ENCODE measurements at places on chromosomes 16 and 17. TPM values are rescaled to one million over a fixed set of nuclear protein-coding genes. Genes with fewer than 3 reads are reported as not detected.

DNA sequence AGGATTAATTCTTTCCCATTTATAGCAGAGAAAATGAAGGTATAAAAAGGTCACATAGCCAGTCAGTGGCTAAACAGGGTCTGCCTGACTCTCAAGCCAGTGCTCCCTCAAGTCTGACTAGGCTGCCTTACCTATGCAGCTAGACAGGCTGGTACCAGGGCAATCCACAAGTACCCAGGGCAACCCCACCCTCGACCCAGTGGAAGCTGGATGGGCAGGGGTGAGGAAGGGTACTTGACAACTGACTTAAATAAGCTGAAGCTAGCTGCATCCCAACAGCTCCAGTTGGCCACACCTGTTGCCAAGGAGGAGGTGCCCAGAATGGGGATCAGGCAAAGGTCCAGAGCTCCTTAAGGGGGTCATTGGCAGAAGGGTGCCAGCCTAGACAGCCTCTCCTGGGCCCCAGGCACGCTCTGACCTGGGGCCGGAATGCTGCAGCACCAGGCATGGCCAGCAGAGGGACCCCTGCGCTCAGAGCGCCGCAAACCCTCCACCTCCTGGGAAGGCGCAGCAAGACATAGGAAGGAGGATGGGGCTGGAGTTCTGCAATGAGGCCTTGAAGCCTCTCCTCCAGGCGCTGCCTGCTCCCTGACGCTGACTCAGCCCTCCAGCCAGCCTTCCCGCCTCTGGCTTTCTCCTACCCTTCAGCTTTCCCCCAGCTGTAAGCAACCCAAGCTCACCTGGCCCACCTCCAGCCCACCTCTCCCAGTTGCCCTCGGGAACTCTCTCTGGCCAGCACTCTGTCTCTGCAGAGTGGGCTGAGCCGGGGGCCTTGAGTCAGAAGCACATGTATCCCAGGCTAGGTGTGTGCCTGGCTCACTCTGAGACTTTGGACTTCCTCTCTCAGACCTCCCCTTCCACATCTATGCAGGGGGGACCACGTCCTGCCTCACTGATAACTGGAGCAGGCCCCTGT, 28.8 kb downstream of the MPP2 start:
- H3K27me3 ChIP-seq, result no peaks in the 10 kb centered on the region
- H3K36me3 ChIP-seq, result no peaks in the 10 kb centered on the region

Gene SP2
- 13.5 TPM for total RNA-seq

Gene ZNF232
- 5.3 TPM for total RNA-seq

DNA sequence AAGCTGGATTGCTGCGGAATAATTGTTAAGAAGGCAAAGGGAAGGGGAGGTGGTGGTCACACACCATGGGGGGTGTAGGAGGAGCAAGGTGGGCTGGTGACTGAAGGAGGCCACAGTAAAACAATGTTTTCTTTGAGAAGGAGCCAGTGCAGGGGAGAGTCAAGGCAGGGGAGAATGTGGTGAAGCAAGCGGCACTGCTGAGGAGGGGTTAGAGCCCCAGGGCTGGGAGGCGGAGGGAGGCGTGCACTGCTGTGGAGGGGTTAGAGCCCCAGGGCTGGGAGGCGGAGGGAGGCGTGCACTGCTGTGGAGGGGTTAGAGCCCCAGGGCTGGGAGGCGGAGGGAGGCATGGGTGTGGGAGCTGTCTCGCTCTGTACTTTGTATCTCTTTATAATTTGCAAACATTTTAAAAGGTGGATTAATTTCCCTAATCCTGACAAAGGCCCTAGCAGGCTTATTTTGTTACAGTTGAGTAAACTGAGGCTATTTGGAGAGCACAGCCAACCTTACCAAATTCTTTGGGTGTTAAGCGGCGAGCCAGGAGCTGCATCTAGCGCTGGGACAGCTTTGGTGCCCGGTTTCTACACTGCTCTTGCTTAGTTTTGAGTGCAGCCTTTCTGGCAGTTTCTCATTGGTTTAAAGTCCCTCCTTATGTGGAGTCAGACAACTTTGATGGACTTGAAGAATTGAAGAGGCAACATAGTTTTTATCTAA, 20.9 kb downstream of the RPTOR start:
- no peaks in the 10 kb centered on the region for H3K27me3 ChIP-seq
- DNase-seq, result no peak
- H3K27ac ChIP-seq, result no peak overlapping the region
- no peak overlapping the region for H3K4me3 ChIP-seq
- no peaks in the 10 kb centered on the region for H3K36me3 ChIP-seq

Gene TPPP3
- 26.4 TPM for total RNA-seq

DNA sequence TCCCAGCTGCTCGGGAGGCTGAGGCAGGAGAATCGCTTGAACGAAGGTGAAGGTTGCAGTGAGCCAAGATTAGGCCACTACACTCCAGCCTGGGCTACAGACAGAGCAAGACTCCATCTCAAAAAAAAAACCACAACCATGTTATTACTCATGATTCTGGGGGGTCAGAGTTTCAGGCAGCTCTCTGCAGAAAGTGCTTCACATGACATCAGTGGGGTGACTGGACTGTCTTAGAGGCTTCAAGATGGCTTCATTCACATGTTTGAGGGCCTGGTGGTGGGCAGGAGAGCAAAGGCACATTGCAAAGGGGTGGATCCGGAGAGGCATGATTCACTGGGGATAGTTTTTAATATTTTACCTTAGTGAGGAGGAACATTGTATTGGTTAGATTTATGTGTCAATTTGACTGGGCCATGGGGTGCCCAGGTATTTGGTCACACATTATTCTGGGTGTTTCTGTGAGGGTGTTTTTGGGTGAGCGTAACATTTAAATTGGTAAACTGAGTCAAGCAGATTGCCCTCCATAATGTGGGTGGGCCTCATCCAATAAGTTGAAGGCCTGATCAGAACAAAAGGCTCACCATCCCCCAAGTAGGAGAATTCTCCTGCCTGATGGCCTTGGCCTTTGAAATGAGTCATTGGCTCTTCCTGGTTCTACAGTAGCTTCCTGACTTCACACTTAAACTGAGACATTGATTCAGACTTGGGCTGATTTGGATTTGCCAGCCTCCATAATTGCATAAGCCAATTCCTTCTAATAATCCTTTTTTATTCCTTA, 109.8 kb downstream of the GOSR1 start:
- H3K27me3 ChIP-seq, result no peaks in the 10 kb centered on the region
- H3K4me1 ChIP-seq, result no peaks in the 10 kb centered on the region
- H3K27ac ChIP-seq, result no peak overlapping the region
- H3K36me3 ChIP-seq, result no peaks in the 10 kb centered on the region

DNA sequence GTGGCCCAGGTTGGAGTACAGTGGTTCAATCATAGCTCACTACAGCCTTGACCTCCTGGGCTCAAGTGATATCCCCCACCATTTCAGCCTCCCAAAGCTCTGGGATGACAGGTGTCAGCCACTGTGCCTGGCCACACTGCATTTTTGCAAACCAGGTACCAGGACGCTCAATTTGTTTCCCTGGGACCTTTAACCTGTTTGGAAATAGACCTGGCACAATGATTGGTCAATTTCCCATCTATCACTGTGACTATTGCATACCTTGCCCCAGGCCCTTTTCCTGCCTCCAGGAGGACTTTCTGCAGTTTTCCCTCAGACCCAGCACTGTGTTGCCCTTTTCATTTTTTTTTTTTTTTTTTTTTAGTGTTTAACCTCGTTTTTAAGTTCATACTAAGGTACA, 11.1 kb upstream of the FUS start:
- no peak overlapping the region for H3K27ac ChIP-seq
- no peaks in the 10 kb centered on the region for H3K4me1 ChIP-seq
- no peaks in the 10 kb centered on the region for H3K36me3 ChIP-seq
- H3K27me3 ChIP-seq, result no peaks in the 10 kb centered on the region
- no peak overlapping the region for H3K4me3 ChIP-seq
- no peak for DNase-seq

- no peaks in the 10 kb centered on the region for H3K27me3 ChIP-seq
- DNase-seq, result no peak
- H3K36me3 ChIP-seq, result no peaks in the 10 kb centered on the region
- no peak overlapping the region for H3K4me3 ChIP-seq
- H3K4me1 ChIP-seq, result no peaks in the 10 kb centered on the region
- H3K27ac ChIP-seq, result no peak overlapping the region
These were observed 46.2 kb downstream of the TOM1L2 start for GRCh38 chr17:17926036-17926435.

DNA sequence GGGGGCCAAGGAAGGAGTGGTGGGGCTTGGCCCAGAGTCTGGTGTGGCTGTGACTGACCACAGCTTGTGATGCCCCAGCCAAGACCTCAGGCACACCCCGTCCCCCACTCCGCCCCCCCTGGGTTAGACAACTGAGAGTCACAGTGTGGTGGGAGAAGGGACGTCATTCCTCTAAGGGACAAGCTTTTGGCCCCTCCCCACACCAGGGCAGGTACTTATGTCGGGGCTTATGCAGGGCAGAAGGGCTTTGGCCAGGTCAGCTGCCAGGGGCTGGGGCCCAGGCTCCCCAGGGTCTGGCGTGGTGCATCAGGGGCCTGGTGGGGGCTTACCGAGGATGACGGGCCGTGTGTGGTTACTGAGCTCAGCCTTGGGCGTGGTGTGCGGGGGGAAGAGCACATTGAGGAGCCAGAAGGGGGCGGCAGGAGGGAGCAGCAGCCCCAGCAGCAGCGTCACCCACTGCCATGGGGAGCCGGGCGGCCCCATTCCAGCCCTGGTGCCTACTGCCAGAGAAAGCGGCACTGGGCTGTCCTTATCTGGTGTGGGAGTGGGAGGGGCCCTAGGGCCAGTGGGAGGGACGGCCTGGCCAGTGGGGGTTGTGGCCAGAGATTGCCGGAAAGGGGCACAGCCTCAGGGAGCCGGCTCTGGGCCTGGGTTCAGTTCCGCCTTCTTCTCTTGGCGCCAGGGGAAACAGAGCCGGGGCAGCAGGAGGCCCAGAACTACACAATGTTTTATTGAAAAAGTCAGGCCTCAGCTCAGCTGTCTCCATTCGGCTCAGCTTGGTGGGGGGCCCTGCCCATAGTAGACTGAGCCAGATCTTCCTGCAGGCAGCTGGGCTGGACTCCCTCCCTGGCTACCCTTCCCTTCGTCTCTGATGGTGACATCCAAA, at the start of gene LCAT:
Gene LCAT, minus strand, starts transcription at position 502 of the 886 bp plus-strand sequence. Its CDS starts 19 bp downstream, at position 483.
- peak within 1 kb of the TSS; percentile 22 for H3K27ac ChIP-seq
- no peaks in the 10 kb centered on the region for H3K4me1 ChIP-seq
- H3K27me3 ChIP-seq, result no peaks in the 10 kb centered on the region
- DNase-seq, result no peak
- peaks cover 50% of the 10 kb centered on the region for H3K36me3 ChIP-seq
- H3K4me3 ChIP-seq, result no peak within 1 kb of the TSS

DNA sequence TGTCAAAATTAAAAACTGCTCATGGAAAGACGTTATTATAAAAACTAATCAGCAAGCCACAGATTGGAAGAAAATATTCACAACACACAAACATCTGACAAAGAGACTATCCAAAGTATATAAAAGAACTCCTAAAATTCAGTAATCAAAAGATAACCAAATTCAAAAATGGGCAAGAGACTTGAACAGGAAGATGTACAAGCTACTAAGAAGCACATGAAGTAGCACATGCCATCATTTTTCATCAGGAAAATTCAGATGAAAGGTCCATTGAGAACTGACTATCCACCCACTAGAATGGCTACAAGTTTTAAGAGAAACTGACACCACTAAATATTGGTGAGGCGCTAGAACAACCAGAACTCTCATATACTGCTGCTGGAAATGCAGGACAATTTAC, 3.4 kb upstream of the HLF start:
- H3K36me3 ChIP-seq, result no peaks in the 10 kb centered on the region
- no peaks in the 10 kb centered on the region for H3K27me3 ChIP-seq
- no peak overlapping the region for H3K4me3 ChIP-seq

DNA sequence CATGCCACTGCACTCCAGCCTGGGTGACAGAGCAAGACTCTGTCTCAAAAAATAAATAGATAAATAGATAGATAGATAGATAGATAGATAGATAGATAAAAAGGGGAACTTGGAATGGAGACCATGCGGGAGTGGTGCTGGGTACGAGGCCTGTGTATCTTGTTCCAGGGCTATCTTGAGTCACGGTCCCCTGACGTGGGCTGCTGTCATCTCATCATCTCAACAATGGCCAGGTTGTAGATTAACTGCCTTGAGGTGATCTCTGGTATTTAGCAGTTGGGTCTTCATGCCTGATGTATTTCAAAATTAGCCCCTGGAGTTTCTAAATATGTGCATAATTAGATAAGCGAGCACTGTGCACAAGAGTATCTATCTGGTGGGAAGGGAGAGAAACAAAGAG, 212.1 kb downstream of the CDRT15L2 start:
- no peaks in the 10 kb centered on the region for H3K4me1 ChIP-seq
- no peak overlapping the region for H3K4me3 ChIP-seq
- no peaks in the 10 kb centered on the region for H3K27me3 ChIP-seq
- H3K27ac ChIP-seq, result no peak overlapping the region

- no peaks in the 10 kb centered on the region for H3K27me3 ChIP-seq
- H3K4me1 ChIP-seq, result no peaks in the 10 kb centered on the region
- DNase-seq, result no peak
- H3K36me3 ChIP-seq, result no peaks in the 10 kb centered on the region
- H3K27ac ChIP-seq, result peak overlapping the region; percentile 78
- peak overlapping the region; percentile 57 for H3K4me3 ChIP-seq
These were observed 18.0 kb upstream of the ZNF629 start for GRCh38 chr16:30805056-30805369.

DNA sequence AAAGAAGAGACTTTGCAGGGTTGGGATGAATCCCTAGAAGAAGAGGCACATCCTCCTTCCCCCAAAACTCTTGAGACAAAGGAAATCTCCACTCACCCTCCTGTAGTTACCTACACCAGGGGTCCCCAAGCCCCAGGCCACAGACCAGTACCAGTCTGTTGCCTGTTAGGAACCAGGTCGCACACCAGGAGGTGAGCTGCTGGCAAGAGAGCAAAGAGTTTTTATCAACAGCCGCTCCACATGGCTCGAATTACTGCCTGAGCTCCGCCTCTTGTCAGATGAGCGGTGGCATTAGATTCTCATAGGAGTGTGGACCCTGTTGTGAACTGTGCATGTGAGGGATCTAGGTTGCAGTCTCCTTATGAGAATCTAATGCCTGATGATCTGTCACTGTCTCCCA, 98.9 kb downstream of the CCT6B start:
- H3K36me3 ChIP-seq, result no peaks in the 10 kb centered on the region
- no peaks in the 10 kb centered on the region for H3K27me3 ChIP-seq
- H3K4me3 ChIP-seq, result no peak overlapping the region
- no peak overlapping the region for H3K27ac ChIP-seq
- DNase-seq, result no peak

Gene RASL10B
- total RNA-seq, result not detected

Gene ACTG1
- total RNA-seq, result 2,961 TPM

DNA sequence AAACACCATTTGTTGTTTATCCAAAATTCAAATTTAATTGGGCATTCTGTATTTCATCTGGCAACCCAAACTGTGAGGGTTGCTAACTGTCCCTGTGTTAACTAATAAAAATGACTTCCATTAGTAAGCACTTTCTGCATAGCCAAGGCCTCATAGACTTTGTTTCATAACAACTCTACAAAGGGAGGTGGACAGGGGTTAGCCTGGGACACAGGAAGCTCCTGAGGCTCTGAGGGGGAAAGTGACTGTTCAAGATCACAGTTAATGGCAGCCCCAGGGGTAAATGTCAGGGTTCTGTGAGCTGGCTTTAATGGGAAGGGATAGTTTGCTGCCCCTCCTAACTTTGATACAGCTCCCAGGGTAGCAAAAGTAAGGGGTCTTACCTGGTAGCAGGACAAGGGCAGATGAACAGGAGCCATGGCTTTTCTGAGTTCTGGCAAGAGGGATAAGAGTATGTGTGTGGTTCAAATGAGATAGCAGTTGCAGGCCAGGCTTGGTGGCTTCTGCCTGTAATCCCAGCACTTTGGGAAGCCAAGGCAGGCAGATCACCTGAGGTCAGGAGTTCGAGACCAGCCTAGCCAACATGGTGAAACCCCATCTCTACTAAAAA, 2.2 kb downstream of the HEATR9 start:
- no peak overlapping the region for H3K4me3 ChIP-seq
- no peaks in the 10 kb centered on the region for H3K36me3 ChIP-seq
- peaks cover 3% of the 10 kb centered on the region for H3K4me1 ChIP-seq
- DNase-seq, result no peak

Gene MILR1
- total RNA-seq, result 3.3 TPM
